Fibroblast of the aortic adventitia (primary cell): ENCODE measurements at places on chromosomes 4 and X. TPM values are rescaled to one million over a fixed set of nuclear protein-coding genes. Genes with fewer than 3 reads are reported as not detected.

GRCh38 chrX:124223524-124223923 is 108.9 kb upstream of the TEX13D start:
- DNase-seq, result no peak

DNA sequence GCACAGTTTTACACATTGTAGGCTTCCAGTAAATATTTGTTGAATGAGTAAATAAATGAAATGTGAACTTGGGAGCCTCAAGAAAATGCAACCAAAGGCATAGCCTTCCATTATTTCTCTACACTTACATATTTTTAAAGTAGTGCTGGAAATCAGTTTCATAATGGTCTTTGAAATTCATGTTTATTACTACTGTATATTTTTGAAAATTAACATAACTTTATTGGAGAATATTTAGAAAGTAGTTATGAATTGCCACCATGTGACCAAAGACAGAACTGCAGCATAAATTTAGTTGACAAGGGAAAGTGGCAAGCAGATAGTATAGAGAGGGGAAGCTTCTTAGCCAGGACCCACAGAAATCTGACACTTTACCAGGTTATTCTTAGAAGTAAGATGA is 6.4 kb downstream of the TCEAL8 start:
- DNase-seq, result peak; percentile 47

DNA sequence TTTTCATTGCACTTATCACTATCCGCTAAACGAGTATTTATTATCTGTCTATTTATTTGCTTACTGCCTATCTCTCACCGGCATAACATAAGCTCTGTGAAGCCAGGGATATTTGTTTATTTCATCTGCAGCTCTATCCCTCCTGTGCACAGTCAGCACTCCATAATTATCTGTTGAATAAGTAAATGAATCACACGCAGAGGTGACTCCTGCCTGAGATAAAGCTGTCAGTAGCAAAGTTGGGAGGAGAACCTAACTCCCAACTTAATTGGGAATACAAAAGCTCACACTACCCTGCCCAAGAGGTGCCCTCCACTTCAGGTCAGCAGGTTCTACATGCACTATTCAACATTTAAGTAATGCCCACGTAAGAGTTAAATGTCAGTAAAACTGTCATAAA is 85.7 kb downstream of the CORIN start:
- DNase-seq, result no peak

GRCh38 chr4:86054286-86055032 is 305.4 kb downstream of the MAPK10 start:
- no peak for DNase-seq

DNA sequence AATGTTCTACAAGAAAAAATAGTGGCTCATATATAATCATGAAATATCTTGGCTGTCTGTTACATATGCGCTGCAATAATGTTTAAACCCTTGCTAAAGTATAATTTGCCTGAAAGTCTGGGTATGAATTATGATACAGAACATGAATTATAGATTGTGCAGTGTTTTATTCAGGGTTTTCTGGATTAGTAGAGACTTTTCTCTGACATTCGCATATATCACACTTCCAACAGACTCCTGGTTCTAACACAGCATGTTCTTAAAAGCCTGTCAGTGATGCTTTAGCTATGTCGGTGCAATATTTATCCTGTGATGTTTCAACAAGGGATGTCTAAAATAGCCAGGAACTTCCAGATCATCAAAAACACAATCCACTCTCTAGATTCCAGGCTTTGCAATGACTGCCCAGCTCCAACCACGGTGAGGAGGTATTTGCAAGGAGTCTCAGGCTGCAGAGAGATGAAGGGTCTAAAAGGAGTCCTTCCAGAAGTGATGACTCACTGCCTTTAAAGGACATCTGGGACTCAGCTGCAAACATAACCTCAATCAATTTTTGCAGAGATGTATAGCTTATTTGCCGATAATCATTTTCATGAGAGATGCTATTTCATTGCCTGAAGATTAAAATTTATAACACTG is 69.4 kb downstream of the RWDD4 start:
- DNase-seq, result no peak

DNA sequence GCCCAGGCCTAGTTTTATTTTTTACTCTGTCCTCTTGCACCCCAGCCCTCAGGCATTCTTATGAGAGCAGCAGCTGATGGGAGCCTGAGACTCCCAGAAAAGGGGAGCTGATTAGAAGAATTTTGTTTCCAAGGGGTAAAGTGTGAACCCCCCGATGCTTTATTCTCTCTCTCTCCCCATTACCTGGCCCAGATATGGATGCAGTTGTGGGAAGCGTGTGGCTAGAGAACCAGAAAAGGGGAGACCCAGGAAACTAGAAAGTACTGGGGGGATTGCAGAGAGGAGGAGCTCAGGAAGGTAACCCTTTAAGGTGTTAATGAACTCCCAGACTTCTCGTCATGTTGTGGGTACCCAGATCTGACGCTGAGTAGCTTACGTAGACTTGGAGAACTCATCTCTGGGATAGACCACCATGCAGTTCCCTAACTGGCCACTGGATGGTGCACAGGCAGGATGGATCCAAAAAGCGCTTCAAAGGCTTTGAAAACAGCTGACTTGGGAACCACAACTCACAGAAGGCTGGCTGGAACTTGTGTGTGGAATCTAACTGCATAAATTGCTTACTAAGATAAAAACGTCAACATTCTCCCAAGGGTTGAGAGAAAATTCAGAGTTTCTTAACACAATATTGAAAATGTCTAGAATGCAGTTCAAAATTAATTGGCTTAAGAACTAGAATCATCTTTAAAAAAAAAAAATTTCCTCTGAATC is 64.7 kb downstream of the TBC1D14 start:
- DNase-seq, result peak; percentile 92

GRCh38 chrX:68175562-68175961 is 257.7 kb downstream of the OPHN1 start:
- DNase-seq, result peak; percentile 69

DNA sequence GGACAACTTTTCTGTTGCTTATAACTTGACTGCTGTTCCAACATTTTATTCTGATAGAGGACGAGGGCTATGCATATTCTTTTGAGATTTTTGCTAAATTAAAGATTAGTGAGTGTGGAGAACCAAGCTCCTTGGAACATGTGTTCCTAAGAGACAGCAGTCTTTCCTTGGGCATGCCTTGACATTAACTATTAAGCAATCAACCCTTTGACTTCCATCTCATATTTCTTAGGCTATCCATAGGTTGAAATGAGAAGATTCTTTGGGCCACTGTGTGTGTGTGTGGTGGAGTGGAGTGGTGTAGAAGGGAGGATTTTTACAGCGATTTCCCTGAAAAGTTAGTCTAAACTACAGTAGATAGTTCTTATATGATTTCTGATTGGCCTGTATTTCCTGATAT is 127.4 kb upstream of the POF1B start:
- DNase-seq, result no peak

DNA sequence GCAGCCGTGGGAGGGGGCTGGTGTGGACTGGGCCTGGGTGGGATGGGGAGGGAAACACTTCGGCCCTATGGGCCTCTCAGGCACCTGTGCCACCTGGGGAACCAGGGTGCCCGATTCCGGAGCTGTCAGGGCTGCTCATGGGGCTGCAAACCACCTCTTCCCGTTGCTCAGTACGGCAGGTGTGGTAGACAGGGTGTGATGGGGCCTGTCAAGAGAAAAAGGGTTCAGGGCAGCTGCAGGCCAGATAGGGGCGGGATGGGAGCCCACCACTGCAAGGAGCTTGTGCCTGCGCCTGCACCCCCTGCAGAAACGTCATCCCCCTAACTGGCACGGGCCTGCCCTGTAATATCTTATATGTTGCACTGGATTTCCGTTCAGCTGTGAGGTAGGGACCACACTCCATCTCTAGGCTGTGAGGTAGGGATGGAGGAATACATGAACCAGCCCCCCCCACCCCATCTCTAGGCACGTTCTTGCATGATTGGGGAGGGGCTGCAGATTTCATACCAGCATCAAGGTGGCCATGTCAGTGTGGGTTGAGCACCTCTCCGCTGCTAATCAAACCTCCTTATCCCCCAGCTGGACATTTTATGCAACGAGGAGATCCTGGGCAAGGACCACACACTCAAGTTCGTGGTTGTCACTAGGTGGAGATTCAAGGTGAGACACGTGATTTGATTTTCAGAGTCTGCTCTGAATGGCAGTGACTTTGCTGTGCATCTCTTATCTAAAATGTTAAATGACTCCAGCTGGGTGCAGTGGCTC is 59.0 kb downstream of the PCGF3 start:
- DNase-seq, result no peak

DNA sequence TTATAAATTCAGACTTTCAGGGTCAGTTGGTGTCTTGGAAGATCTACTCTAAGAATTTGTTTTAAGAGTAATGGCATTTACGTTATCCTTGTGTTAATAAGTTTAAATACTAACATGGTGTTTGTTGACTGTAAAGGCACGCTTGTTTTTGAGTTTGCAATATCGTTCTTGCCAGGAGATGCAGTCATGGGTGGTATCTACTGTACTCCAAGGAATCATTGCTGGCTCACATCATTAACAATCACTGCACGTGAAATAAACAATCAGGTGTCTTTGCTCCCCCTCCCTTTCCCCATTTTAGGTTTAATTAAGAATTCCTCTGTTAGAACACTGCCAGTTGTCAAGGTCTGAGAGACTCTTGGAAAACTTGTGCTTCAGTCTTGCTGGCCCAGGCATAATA is 1.6 kb downstream of the HHIP start:
- DNase-seq, result peak; percentile 31

- no peak for DNase-seq
These were observed 5.9 kb downstream of the ETDB start for GRCh38 chrX:135114392-135114791.

DNA sequence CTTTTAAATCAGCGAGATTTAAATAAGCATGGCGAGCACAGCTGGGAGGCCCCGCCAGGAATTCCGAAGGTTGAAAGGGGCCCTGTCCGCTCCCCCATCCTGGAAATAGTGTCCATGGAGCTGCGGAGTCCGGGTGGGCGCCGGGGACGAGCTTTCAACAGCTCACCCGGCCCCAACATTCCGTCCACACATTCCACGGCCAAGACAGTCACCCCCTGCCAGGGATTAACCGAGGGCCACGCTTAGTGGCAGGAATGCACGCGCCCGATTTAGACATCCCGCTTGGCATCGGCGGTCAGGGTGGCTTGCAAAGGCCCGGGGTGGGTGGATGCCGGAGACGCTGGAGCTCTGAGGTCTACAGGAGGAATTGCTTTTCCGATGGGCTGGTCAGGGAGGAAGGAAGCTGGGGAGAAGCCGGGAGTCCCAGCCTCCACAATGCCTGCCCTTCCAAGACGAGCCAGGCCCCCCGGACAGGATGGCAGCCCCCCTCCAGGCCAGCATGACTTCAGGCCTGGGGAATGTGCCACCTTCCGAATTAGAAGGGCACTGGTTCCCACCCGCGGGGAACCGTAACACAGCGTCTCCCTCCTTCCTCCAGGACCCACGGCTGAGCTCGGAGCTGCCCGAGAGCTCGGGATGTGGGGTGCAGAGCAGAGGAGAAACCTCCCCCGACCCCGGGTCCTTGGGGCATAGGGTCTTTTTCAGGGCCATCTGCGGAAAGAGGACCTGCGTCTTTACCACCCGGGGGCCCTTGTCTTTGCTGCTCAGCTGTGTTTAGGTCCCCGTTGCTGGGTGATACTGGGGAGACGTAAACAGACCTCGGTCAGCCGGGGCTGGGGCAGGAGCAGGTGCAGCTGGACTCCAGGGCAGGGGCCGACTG is 26.9 kb upstream of the PPP2R3B start:
- DNase-seq, result peak; percentile 2

DNA sequence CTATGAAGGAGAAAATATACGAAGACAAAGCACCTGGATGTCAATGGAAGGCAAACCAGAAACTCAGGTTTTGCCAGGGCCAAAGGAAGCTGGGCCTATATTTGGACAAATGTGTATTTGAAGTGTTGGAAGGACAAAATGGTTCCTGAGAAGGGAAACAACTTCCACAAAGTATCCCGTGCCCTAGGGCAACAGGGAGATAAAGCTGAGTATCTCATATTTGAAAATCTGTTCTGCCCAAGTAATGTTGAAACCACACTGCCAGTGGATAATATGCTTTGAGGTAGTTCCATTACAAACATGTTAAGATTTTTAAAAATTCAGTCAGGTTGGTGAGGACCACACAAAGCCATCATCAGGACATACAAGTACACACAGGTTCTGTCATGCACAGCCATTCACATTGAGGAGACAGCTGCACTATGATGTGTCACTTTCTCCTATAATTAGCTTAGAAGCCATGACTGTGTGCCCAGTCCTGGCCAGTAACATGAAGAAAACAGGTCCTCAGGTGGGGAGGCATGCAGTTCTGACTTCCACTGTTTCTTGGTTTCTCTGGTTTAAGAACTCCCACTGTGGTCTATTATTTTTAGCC is 116.4 kb downstream of the PWWP3B start:
- no peak for DNase-seq

HDAC6 gene
- 17.3 and 33.7 TPM in 2 replicates for total RNA-seq

SHROOM4 gene
- 0.72 and 1.4 TPM in 2 replicates for total RNA-seq

ASMT gene
- not detected in 2 replicates for total RNA-seq

RENBP gene
- 0.45 and 5.6 TPM in 2 replicates for total RNA-seq

ETDA gene
- not detected in 2 replicates for total RNA-seq

SPANXA2 gene
- not detected in 2 replicates for total RNA-seq
